CD8-positive, alpha-beta memory T cell (primary cell): ENCODE measurements at places on chromosomes 2 and 18.

DNA sequence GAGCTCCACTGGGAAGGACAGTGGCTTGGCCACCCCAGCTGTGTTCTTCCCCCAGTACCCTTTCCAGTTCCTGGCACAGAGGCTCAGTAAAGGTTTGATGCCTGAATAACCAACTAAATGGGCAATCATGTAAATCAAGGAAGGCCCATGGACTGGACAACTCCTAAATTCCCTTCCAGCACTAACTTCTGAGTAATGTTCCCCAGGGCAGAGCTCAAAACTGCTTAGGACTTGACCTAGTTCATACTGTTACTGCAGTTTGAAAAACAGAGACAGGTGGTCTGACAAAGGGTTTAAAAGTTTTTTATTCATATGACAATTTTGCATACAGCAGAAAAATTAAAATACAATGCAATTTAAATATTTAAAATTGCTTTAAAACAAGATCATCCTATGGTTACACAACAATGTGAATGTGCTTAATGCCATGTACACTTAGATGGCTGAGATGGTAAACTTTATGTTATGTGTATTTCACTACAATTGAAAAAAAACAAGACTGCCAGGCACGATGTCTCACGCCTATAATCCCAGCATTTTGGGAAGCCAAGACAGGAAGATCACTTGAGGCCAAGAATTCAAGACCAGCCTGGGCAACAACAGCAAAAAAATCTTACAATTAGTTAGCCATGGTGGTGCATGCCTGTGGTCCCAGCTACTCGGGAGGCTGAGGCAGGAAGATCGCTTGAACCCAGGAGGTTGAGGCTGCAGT lies 26.2 kb downstream of the PCBP1 start:
- no peak for DNase-seq

- DNase-seq = no peak
Observed at GRCh38 chr2:240340361-240340761, 95.1 kb upstream of the GPC1 start.

DNA sequence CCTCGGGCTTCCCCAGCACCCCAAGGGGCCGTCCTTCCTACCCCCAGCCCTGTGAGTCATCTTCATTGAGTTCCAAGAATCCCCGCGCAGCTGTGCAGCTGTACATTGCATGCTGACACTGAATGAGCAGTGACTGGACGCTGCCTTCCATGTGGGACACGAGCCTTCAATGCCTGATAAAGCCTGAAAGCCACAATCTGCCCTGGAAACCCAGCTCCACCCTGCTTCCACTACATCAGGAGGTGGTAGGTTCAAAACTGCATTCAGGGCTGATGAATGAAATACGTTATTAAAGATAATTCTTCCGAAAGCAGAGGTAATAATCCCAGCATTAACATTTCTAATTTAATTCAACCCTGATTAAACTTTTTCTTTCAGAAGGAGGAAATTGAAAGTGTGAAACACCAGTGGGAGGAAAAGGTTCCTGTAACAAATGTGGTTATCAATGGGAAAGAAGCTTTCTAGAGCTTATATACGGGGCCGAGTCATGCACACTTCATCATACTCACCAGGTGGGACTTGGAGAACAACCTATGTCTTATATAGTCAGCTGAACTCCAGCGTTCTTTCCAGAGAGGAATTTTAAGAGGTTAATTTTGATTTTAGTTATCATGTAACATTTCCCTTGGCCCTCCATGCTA lies 360.1 kb downstream of the LPIN1 start:
- DNase-seq = no peak

- DNase-seq = no peak
Observed at GRCh38 chr2:119586085-119586484, 41.8 kb downstream of the CFAP221 start.

- DNase-seq = no peak
Observed at GRCh38 chr18:3264362-3264761, 2.4 kb downstream of the MYL12B start.

- no peak for DNase-seq
Observed at GRCh38 chr2:232528746-232529460, 2.9 kb downstream of the CHRND start.

GRCh38 chr18:32730620-32731091 lies 42.2 kb downstream of the KLHL14 start:
- DNase-seq = no peak

DNA sequence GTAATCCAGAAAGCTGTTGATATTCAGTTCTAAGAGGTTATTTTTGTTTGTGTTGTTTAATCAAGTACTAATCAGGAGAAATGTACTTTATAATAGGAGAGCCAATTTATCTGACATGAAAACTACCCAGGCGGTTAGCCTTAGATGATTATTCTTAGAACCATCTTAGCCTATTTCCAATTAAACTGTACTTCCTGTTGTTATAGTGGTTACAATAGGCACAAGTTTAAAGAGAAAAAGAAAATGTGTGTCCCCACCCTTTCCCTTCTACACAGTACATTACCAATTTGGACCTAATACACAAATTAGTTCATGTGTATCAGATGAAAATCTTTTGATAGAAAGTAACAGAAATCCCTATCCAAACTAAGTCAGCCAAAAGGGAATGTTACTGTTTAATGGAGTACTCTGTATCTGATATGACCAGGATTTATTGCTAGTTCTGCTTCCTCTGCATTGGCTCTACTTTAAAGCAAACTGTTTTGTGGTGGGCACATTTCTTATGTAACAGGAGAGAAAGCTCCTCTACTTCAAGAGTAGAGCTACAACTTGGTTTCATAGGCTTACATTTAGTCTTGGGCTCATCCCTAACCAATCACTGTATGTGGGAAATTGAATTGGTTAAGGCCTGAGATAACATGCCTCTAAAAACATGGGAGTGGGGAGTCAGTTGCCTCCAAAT lies 217.9 kb downstream of the UBE2E3 start:
- DNase-seq = no peak

GRCh38 chr2:158745067-158745865 lies 49.9 kb upstream of the DAPL1 start:
- no peak for DNase-seq

DNA sequence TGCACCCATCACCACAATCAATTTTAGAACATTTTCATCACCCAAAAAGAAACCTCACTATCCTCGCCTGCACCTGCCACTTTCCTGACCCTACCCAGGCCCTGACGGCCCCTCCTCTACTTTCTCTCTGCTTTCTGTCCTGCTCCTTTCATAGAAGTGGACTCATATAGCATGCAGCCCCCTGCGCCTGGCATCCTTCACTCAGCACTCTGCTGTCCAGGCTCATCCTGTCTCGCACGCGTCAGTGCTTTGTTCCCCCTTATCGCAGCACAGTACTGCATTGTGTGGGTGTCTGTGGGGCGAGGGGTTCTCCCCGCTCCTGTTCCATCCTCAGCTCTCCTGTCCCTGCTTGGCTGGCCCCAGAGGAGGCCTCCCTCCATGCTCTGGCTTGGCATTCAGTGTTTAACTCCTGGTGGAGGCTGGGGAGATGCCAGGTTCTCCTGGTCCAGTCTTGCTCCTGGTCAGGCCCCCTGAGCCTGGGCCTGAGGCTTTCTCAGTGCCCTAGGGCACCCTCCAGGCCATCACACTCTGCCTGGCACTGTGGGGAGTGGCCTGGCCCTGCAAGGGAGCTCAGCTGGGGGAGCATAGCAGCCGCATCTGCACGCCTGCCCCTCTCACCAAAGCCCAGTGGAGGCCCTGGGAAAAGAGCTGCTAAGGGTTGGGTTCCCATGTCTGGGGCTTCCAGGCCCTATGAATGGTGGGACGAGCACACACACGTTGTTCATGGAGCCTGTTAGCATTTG lies 6.6 kb upstream of the TUBB6 start:
- no peak for DNase-seq

DNA sequence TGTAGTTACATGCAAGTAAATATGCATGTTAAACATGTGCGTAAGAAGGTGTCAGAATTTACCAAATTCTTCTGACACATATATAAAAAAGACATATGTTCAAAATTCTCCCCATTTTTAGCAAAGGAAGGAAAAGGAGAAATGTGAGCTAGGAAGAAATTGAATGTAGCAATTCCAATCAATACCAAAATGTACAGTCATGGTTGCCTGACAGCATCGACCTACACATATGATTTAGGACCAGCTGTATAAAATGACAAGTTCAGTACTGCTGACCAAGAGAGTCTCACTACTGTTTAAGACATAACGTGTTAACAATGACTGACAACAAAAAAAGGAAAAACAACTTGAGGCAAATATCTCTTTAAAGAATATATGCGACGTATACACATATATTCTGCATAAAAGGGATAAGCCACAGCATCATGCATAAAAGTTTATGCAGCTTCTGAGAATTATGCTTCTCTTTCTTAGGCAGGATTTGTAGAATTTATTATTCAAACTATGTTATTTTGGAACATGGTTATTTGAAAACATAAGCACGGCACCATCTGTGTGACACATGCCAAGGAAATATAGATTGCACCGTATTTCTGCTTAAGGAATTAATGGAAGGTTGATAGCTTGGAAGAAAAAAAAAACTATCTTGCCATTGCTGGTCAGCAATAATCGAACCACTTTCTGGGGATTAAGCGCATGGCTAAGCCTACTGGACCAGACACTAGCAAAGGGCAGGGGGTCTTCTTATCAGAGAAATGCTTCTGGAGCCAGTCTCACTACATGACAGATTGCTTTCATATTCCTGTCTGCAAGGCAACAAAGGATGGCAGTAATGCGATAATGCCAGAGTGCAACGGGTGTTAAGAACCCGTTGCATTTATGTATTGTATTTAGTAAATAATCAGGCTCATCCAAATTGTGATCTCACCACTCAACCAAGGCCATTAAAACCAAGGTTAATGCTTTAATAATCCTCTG lies 154.0 kb downstream of the WDPCP start:
- DNase-seq = no peak

- DNase-seq = no peak
Observed at GRCh38 chr2:163182764-163183354, 344.3 kb upstream of the KCNH7 start.

GRCh38 chr2:194602750-194603149 lies 1054.3 kb upstream of the SLC39A10 start:
- DNase-seq = no peak

GRCh38 chr2:70596739-70597138 lies 43.1 kb upstream of the TGFA start:
- no peak for DNase-seq

GRCh38 chr2:28268386-28268785 lies 124.3 kb upstream of the FOSL2 start:
- DNase-seq = no peak

DNA sequence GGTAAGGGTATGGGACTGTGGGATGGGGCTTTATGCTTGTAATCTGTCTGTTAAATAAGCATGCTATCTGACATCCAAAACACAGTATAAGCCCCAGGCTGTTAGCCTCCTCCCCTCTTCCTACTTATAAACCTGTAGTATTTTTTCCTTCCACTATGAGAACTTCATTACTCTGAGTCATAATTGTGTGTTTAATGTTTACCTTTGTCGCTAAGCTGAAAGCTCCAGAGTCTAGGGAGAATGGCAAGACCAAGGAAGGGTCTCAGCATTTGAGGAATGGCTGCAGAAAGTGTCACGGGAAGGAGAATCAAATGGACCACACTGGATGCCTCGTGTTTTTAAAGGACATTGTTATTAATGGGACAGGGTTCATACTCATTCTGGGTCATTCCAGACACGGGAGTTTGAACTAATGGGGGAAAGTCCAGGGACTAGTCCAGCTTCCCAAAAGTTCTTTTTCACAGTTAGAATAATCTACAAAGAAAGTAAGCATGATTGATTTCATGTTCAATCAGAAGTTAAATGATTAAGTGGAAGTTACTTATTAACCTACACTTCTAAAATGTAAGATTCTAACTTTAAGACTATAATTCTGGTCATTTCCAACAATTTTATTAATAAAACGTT lies 292.2 kb downstream of the AFF3 start:
- DNase-seq = no peak

GRCh38 chr2:204060841-204061240 lies 124.3 kb downstream of the ICOS start:
- no peak for DNase-seq

DNA sequence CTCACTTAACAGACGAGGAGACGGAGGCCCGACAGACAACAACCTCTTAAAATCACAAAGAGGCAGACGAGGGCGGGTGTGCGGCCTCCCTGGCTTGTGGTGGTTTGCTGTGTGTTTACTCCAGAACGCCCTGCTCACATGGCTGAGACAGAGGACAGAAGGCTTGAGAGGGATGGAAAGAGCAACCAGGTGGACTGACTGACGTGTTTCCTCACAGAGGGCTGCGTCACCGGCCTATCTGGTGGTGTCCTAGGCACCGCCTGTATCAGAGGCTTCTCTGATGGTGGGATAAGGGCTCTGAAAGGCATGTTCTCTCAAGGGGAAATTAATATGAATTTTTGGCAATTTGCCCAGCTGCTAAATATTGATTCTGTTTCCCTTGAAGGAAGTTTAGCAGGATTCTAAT lies 47.0 kb upstream of the RALBP1 start:
- no peak for DNase-seq

- no peak for DNase-seq
Observed at GRCh38 chr2:107383691-107384090, 443.0 kb upstream of the RGPD4 start.

DNA sequence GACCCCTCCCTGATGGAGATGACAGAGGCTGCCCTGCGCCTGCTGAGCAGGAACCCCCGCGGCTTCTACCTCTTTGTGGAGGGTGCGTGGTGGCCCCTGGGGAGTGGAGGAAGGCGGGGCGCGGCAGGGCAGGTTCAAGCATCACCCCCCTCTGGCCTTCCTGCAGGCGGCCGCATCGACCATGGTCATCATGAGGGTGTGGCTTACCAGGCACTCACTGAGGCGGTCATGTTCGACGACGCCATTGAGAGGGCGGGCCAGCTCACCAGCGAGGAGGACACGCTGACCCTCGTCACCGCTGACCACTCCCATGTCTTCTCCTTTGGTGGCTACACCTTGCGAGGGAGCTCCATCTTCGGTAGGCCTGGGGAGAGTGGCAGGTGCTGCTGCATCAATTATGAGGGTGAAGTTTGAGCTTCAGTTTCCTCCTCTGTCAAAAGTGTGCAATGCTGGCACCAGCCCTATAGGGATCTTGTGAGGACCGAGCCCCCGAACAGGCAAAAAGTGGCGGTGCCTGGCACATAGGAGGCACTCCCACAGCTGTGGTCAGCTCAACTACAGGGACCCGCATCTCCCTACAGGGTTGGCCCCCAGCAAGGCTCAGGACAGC lies 2.2 kb downstream of the ALPI start:
- DNase-seq = peak; percentile 30

DNA sequence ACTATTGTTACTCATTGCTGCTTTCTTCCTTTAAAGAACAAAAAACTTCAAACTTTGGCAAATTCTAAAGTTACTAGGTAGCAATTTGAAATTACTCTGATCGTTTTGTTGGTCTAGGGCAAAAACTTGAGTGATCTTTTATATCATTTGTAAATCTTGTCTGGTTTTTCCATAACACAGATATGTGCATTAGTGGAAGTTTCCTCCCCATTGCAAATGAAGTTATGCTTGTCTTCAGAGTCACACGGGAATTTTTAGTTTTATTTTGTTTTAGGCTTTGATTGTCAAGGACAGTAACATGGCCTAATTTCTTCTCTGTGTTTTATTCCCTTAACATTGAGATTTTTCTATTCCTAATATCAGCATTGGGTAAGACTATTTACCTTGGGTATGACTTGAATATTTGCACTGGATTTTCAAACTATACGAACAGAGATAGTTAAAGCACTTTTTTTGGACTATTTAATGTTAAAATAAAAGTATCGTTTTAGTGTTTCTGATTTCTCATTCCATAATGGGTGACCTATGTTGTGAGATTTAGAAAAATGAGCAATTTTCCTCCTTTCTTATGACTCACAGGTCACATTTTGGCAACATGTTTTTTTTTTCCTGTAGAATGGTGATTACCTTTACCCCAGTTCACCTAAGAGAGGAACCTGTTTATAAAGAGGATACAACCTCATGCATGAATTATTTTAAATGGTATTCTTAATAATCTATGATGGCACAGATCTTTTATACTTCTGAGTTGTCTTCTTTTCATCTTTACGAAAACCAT lies 65.0 kb downstream of the BABAM2 start:
- DNase-seq = no peak
